ENCODE measurements at places on chromosomes 16 and 17. TPM values are rescaled to one million over a fixed set of nuclear protein-coding genes. Genes with fewer than 3 reads are reported as not detected.

GRCh38 chr16:75108792-75109731 is 7.5 kb downstream of the LDHD start:
- no peak for DNase-seq
- peaks cover 47% of the 10 kb centered on the region for H3K36me3 ChIP-seq

DNA sequence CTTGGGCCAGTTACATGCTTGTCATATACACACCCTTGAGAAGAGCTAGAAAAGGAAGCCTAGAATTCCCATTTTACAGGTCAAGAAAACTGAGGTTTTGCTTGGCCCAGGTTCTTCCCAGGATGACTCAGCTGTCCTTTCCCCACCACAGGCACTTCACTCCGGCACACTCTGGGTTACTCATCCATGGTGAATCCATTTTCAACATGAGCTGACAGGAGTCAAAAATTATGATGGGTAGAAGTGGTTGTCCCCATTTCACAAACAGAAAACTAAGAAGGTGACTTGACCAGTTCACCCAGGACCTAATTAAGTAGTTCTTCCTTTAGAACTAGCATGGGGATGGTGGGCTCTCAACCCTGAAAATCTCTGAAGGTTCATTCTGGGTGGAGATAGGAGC is 67.2 kb downstream of the USP22 start:
- H3K27me3 ChIP-seq = no peaks in the 10 kb centered on the region
- H3K4me1 ChIP-seq = no peaks in the 10 kb centered on the region
- no peak overlapping the region for H3K4me3 ChIP-seq

- DNase-seq = no peak
- peaks cover 3% of the 10 kb centered on the region for H3K36me3 ChIP-seq
- peak overlapping the region; percentile 90 for H3K27ac ChIP-seq
- H3K4me1 ChIP-seq = peaks cover 83% of the 10 kb centered on the region
- no peak overlapping the region for H3K4me3 ChIP-seq
These were observed 32.8 kb downstream of the LDHD start for GRCh38 chr16:75083813-75084212.

- no peak for DNase-seq
- no peak overlapping the region for H3K27ac ChIP-seq
- no peaks in the 10 kb centered on the region for H3K27me3 ChIP-seq
- H3K4me3 ChIP-seq = no peak overlapping the region
These were observed 1.4 kb downstream of the CMTM2 start for GRCh38 chr16:66580605-66581209.

GRCh38 chr16:80656711-80657150 is 115.9 kb downstream of the DYNLRB2 start:
- no peak overlapping the region for H3K4me3 ChIP-seq
- H3K36me3 ChIP-seq = no peaks in the 10 kb centered on the region
- peaks cover 2% of the 10 kb centered on the region for H3K4me1 ChIP-seq
- DNase-seq = no peak

- H3K36me3 ChIP-seq = peaks cover 24% of the 10 kb centered on the region
- H3K4me1 ChIP-seq = peaks cover 16% of the 10 kb centered on the region
- H3K4me3 ChIP-seq = peak overlapping the region; percentile 43
- H3K27me3 ChIP-seq = peaks cover 54% of the 10 kb centered on the region
- DNase-seq = no peak
These were observed 118.2 kb upstream of the SMURF2 start for GRCh38 chr17:64780096-64781013.

DNA sequence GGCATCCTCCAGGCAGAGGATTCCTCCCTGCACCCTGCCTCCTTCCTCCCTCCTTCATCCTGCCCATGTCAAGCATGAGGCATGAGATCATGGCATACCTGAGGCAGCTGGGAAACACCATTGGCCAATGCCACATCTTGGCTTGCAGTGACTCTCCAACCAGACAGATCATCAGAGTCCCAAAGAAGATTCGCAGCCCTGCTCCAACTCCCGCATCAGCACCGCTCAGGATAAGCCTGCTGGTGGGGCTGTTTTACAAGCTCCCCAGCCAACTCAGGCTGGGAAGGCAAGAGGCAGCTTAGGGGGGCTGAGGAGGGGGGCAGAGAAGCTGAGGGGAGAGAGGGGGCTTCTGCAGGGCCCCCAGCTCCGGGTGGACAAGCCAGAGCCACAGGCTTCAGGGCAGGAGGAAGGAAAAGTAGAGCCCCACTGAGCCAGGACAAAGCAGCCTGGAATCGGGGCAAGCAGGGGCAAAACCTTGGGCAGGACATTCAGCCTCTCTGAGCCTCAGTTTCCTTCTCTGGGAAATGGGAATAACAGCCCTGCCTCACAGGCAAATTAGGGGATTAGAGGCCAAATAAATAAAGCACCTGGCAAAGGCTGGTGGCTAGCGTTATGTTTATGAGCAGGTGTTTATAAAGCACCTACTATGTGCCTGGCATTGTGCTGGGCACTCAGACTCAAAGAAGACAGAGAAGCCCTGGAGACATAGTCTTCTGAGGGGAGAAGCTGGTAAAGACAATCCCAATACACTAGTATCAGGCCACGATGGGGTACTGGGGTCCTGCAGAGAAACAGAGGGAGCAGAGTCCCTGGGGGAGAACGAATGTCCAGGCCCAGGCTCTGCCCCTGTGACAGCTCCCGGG is 88.1 kb downstream of the GOSR1 start:
- H3K27ac ChIP-seq = no peak overlapping the region
- DNase-seq = no peak
- no peaks in the 10 kb centered on the region for H3K36me3 ChIP-seq
- peaks cover 6% of the 10 kb centered on the region for H3K4me1 ChIP-seq

GRCh38 chr16:3065742-3066439 is 451 bp downstream of the IL32 start:
- H3K36me3 ChIP-seq = peaks cover 19% of the 10 kb centered on the region
- no peak for DNase-seq
- H3K4me3 ChIP-seq = peak overlapping the region; percentile 50
- peak overlapping the region; percentile 51 for H3K27ac ChIP-seq
- H3K4me1 ChIP-seq = peaks cover 67% of the 10 kb centered on the region

DNA sequence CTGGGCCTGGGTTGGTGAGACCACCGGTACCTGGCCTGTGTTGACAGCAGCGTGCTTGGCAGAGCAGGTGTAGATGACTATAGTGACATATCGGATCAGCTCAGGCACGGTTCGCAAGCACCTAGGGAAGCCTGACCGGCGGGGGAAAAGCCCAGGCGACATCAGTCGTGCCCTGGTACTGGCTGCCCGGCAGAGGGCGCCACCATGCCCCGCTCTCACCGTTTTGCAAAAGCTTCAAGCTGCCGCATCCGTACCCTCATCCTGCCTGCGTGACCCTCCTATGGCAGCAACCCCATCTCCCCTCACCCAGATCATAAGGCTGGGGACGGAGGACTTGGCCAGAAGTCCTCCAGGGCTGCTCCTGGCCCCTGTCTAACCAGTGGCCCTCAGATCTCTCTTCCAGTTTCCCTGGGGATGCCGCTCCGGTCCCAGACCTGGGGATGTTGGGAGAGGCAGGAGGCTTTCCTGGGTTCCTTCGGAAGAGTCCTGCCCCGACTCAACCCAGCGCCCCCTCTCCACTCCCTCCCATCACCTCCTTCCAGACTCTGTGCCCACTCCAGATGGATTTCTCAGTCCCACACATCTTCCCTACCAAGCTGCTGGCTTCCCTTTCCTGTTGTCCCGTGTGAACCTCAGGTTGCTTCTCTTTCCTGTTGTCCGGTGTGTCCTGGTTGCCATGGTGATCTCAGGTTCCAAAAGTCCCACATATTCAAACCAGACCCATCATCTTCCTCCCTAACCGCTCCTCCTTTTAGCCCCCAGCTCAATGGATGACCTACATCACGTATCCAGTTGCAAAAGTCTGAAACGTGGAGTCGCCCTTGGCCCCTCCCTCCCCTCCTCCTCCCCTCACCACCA is 13.7 kb downstream of the ALOX12B start:
- peaks cover 18% of the 10 kb centered on the region for H3K4me1 ChIP-seq
- H3K27ac ChIP-seq = no peak overlapping the region
- peaks cover 46% of the 10 kb centered on the region for H3K27me3 ChIP-seq
- no peaks in the 10 kb centered on the region for H3K36me3 ChIP-seq
- DNase-seq = peak; percentile 62

- H3K27me3 ChIP-seq = no peaks in the 10 kb centered on the region
- H3K36me3 ChIP-seq = no peaks in the 10 kb centered on the region
- H3K27ac ChIP-seq = peak overlapping the region; percentile 64
- DNase-seq = no peak
These were observed 45.8 kb upstream of the ETV4 start for GRCh38 chr17:43591779-43592562.

PLK1 gene
- 19.9 TPM for total RNA-seq

TBC1D3L gene
- 4.8 TPM for total RNA-seq

KRT25 gene
- 0.19 TPM for total RNA-seq

TCAP gene
- 0.28 TPM for total RNA-seq

STXBP4 gene
- total RNA-seq = 7.3 TPM

EFCAB13 gene
- 2.7 TPM for total RNA-seq

Measured in thymus (tissue), 14 donors.